Body of pancreas (tissue), 4 donors: ENCODE measurements at places on chromosomes 7 and 10. TPM values are rescaled to one million over a fixed set of nuclear protein-coding genes. Genes with fewer than 3 reads are reported as not detected.

DNA sequence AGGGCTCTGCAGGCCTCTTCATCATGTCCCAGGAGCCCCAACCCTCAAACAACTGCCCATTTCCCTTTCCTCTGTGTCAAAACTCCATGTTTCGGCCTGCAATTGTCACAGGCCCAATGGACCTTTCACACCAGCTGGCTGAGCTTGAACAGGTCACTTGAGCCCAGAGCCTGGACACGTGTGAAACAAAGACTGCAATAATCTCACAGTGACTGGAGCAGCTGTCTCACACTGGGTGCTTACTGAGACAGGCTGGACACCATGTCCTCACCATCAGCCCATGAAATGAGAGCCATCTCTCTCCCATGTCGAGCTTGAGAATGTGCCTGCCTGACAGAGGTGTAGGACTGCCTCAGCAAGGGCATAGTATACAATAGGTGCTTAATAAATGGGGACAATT lies 19.5 kb upstream of the EIF5AL1 start:
- no peak for DNase-seq

- DNase-seq: no peak
Observed at GRCh38 chr10:75532253-75532924, 101.0 kb downstream of the LRMDA start.

DNA sequence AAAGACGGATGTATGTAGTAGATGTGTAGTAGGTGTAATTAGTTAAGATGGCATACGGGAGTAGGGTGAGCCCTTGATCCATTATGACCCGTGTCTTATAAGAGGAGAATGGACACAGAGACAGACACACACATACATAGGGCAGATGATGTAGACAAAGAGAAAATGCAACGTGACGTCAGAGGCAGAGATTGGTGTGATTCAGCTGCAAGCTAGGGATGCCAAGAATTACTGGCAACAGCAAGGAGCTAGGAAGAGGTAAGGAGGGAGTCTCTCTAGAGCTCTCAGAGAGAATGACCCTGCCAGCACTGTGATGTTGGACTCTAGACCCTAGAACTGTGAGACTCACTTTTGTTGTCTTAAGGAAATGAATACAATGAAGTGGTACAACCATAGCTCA lies 247.0 kb upstream of the HABP2 start:
- no peak for DNase-seq

- DNase-seq: no peak
Observed at GRCh38 chr7:48101968-48102367, 12.9 kb downstream of the UPP1 start.

DNA sequence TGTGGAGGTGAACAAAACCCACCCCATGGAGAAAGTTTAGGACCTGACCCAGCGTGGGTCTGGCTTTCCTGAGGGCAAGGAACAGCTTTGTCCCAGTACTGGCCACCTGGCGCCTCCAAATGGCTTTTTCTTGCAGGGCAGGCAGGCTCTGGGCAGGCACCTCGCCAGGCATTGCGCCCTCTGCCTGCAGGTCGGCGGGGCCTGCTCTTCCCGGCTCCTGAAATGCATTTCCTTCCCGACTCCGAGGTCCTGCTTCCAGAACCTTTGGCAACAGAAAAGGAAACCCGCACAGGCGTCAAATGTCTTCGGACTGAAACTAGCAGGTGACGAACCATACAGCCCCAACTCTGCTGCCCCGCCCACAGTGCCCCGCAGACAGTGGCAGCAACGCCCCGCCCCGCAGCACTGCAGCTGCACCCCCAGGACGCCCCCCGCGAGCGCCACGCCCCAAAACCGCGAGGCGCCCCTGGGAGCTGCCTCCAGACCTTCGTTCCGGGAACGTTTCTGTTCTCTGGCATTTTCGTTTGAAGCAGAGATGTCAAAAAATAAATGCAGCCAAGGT lies 65.5 kb downstream of the C10orf143 start:
- DNase-seq: no peak

- no peak for DNase-seq
Observed at GRCh38 chr10:77687621-77688020, 50.0 kb upstream of the KCNMA1 start.

DNA sequence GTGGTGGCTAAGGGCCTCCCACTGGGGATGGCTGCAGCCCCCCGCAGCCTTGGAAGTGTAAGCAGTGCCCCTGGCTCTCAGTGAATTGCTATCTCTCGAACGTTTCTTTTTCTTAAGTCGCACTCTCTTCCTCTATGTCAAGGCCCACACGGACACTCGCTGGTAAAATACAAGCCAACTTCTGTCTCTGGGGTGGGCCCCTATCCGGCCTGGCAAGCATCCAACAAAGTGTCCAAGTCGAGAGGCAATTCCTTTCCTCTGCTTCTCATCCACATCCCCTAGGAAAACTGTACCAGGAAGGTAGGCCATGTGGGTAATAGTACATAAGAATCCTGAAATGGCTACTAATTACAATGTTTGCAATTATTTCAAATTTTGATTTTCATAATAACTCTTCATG lies 194.9 kb upstream of the MGMT start:
- DNase-seq: no peak

GRCh38 chr7:2163600-2164555 lies 68.9 kb downstream of the MAD1L1 start:
- no peak for DNase-seq

GRCh38 chr7:36692456-36692855 lies 31.8 kb downstream of the AOAH start:
- no peak for DNase-seq

DNA sequence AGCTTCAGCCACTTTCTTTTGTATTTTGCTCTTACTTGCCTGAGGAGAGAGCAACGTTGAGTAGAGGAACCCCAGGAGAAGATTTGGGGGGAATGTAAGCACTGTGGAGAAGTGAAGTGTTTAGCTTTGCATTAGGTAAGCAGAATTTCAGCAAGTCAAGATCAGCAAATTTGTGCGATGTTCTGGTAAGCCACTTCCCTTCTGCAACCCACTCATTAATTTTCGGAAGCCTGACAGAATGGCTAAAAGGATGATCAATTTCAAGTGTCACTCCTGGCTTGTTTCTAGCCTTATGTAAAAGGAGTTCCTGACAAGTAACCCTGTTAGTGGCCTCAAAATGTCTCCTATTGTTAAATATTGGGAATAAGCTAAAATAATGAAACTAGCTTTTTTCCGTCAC lies 48.5 kb upstream of the NXPH1 start:
- no peak for DNase-seq

DNA sequence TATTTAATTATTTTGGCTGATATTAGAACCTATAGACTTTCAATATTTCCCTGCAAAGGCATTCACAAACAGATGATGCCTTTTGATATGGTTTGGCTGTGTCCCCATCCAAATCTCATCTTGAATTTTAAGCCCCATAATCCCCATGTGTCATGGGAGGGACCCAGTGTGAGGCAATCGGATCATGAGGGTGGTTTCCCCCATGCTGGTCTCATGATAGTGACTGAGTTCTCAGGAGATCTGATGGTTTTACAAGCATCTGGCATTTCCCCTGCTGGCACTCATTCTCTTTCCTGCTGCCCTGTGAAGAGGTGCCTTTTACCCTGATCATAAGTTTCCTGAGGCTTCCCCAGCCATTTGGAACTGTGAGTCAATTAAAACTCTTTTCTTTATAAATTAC lies 9.3 kb upstream of the PNLIPRP3 start:
- no peak for DNase-seq

- DNase-seq: peak; percentile 19
Observed at GRCh38 chr10:34689053-34689452, 126.0 kb downstream of the PARD3 start.

Gene FKBP6
- total RNA-seq: not detected

Gene OAT
- total RNA-seq: 22.8 TPM

Gene MYL7
- total RNA-seq: not detected

Gene MRLN
- total RNA-seq: not detected

Gene ACBD7
- not detected for total RNA-seq

Gene MYL10
- total RNA-seq: not detected

Gene NEBL
- total RNA-seq: 18.5 TPM

Gene UBTD1
- 33.9 TPM for total RNA-seq

Gene CD36
- total RNA-seq: 76.0 TPM

Gene CFAP43
- 2.3 TPM for total RNA-seq
